CD4-positive, alpha-beta T cell treated with Interleukin-15 for 4 hours (primary cell): ENCODE measurements at places on chromosomes 2 and 18.

GRCh38 chr2:101386599-101387150, 628 bp downstream of the CREG2 start:
- no peak for DNase-seq

- DNase-seq = no peak
Observed at GRCh38 chr2:120857931-120858330, 122.3 kb downstream of the GLI2 start.

DNA sequence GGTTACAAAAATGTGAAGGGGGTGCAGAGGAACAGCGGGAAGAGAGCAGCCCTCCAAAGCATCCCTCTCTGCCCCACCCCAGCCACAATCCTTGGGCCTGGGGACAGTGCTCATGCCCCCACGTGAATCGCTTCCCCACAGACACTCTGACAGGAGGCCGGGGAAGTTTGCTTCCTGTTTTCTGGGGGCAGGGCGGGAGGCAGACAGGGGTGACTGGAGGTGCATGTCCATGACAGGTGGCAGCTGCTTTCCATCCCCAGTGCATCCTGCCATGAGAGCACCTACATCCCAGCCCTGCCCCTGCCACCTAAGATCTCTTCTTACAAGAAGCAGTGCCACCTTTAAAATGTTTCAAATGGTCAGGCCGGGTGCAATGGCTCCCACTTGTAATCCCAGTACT, 47.2 kb upstream of the UBE2F start:
- DNase-seq = no peak

GRCh38 chr2:196597531-196597930, 42.0 kb upstream of the CCDC150 start:
- no peak for DNase-seq

GRCh38 chr2:72723769-72724370, 102.0 kb downstream of the EXOC6B start:
- no peak for DNase-seq
